Lower leg skin (tissue), 4 donors: ENCODE measurements at places on chromosomes 11 and 22.

DNA sequence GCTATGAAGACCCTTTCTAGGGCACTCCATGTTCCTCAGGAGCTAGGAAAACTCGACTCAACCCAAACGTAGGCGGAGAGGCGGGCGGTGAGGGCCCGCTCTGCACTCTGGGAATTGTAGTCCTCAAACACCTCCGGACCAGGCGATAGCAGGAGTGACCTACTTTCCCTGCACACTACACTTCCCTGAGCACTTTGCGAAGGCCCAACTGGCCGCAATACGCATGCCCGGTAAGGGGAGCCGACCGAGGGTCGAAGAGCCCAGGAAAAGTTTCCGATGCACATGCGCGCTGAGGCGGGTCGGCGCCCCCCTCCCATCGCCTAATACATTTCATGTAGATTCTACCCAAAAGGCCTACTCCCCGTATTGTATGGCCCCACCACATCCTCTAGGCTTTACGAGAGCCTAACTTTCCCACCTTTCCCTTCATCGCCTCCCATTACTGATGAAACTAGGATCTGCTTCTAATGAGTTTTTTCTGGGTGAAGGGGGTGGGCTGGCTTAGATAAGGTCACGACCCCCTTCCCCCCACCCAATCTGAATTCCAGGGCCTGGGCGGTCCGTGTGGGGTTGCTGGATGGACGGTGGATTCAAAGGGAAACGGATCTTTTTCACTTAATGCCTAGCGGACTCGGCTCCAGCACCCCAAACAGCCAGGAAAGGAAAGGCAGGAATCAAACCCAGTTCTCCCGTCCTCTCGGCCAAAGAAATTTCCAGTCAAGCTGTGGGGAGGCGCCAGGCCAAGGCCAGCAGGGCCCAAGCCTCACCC lies 2.1 kb downstream of the TOB2 start:
- DNase-seq: peak; percentile 93

GRCh38 chr11:114617157-114618124 lies 21.9 kb upstream of the NXPE4 start:
- no peak for DNase-seq

- peak; percentile 92 for DNase-seq
These were observed 647 bp downstream of the SWAP70 start for GRCh38 chr11:9664276-9665171.

- no peak for DNase-seq
These were observed 595.0 kb upstream of the LRRC4C start for GRCh38 chr11:42054351-42054900.

DNA sequence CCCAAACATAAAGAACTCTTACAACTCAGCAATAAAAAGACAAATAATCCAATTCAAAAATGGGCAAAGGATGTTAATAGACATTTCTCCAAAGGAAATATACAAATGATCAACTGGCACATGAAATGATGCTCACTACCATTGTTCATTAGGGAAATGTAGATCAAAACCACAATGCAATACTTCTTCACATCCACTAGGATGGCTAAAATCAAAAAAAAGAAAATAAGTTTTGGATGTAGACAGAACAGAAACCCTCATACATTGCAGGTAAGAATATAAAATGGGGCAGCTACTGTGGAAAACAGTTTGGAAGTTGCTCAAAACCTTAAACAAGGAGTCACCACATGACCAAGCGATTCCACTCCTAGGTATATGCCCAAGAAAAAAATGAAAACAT lies 16.3 kb downstream of the SIK3 start:
- no peak for DNase-seq

DNA sequence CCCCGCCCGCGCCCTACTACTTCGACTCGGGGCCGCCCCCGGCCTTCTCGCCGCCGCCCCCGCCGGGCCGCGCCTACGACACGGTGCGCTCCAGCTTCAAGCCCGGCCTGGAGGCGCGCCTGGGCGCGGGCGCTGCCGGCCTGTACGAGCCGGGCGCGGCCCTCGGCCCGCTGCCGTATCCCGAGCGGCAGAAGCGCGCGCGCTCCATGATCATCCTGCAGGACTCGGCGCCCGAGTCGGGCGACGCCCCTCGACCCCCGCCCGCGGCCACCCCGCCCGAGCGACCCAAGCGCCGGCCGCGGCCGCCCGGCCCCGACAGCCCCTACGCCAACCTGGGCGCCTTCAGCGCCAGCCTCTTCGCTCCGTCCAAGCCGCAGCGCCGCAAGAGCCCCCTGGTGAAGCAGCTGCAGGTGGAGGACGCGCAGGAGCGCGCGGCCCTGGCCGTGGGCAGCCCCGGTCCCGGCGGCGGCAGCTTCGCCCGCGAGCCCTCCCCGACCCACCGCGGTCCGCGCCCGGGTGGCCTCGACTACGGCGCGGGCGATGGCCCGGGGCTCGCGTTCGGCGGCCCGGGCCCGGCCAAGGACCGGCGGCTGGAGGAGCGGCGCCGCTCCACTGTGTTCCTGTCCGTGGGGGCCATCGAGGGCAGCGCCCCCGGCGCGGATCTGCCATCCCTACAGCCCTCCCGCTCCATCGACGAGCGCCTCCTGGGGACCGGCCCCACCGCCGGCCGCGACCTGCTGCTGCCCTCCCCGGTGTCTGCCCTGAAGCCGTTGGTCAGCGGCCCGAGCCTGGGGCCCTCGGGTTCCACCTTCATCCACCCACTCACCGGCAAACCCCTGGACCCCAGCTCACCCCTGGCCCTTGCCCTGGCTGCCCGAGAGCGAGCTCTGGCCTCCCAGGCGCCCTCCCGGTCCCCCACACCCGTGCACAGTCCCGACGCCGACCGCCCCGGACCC lies 17.4 kb upstream of the ACR start:
- no peak for DNase-seq

DNA sequence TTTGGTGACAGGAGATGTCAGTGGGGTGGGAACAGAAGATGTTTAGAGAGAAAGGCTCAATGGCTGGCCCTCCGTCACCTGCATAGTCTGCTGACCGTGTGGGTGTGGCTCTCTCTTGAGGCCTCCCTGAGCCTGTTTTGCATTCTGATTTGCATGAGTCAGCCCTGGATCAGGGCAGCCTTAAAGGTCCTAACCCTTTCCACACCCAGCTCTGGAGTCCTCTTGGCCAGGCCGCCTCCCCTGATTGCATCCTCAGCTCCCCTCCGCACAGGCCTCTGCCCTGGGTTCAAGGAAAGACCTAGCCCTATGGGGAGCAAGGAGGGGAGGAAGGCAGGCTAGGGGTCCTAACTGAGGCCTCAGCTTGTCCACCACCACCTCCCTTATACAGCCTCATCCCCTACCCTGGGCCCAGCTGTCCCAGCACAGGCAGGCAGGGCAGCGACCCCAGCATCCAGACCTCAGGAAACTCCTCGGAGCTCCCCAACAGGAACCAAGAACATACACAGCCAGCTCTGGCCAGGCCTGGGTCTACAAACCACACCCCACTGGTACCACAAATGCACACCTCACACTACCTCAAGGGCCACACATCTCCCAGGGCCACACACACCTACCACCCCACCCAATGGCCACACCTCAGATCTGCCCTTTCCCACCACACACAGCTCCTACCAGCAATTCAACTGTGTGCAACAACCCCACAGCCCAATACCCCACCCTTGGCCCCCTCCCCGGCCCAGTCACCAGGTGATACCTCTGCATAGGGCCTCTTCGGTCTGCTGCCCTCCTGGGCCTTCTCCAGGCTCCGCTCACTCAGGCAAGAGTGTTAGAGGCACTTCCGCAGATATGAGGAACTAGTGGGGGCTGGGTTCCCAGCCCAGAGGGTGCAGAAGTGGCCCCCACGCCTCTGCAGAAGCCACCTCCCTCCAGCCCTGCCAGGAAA lies 13.7 kb downstream of the ARAP1 start:
- no peak for DNase-seq

DNA sequence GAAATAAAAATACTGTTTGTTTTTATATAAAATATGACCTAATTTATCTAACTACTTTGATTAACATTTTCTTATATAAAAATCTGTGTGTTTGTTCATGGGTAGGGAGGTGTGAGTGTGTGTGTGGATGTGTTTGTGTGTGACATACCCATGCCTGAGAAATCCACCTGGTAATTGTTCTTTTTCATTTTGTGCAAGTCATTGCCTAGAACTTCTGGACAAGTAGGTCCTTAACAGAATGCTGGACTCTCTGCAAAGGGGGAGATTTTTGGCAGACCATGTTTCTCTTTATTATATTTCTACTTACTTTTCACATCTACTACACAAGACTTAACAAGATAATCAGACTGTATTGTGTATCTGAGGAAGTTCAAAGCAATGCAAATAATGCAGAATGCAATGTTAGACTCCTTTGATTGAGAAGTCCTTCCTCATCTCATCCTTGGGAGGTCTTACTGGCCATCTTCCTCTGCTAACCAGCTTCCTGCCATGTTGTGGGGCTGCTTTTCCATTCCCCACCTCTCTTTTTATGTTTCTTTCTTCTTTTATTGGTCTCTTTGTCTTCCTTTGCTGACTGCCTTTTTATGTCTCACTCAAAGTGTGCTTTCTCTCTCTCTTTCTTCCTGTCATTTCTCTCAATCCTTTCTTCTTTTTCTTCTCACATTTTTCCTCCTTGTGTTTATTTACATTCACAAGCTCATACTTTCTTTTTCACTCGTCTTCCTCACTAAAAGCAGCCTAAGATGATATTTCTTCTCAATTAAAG lies 1017.0 kb upstream of the CNTN5 start:
- DNase-seq: no peak

DNA sequence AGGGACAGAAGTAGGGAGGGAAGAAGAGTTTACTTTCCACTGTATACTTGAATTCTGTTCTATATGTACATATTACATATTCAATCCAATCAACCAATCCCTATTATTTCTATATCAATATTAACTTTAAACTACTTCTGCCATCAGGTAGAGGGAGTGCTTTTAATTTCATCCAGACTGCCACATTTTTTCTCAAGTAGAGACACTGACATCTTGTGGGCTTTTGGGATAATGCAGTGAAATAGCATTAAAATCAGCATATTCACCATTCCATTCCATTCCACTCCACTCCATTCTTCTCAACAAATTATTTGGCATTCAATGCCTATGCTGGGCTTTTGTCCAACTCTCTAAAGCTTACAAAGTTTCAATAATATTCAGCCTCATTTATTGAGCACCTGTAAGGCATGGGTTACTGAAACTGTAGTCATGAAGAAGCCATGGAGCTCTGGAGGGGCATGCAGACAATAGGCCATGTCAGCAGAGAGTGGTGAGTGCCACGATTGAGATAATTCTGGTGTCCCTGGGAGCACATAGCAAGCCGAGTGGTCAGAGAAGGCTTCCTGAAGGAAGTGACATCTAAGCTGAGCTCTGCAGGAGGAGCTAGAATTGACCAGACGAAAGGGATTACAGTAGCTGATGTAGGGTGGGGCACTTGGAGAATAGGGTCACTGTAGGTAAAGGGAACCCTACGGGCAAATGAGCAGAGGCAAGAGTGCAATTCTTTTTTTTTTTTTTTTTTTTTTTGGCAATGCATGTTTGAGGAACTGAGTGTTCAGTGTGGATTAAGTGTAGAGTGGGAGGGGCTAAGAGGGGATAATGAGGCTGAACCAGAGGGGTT lies 12.8 kb upstream of the CLPB start:
- DNase-seq: no peak

DNA sequence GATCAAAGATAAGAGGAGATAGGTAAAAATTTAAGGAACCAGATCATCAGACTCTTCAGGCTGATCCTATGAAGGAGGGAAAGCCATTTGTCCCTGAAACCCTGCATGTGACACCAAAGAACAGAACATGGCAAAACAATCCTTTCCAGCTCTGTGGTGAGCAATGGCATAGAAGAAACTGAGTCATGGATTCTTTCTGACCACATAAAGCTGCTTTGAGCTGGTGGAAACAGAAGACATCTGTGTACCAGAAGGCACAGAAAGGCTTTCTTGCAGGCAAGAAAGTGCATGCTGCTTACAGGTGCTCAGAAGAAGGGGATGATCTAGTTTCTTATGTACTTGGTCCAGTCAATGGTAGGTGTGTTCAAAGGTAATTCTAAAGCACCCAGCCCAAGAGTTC lies 45.0 kb upstream of the APOA1 start:
- DNase-seq: no peak

- no peak for DNase-seq
These were observed 21.7 kb downstream of the SLC43A1 start for GRCh38 chr11:57493507-57494503.

DNA sequence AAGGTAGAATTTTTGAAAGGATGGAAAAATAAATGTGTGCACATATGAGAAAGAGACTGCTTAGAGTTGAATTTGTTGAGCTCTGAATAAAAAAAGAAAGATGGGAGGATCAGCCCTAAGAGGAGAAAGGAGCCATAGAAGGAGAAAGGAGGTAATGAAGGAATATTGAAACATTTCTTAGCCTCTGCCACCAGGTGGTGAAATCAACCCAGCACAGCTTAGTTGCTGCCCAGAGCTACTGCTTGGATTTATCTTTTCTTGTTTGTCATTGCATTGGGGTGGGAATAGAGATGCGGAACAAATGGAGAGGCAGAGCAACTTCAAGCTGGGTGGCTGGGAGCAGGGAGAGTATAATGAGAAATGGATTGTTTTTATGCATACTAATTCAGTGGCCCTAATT lies 80.4 kb downstream of the SERGEF start:
- DNase-seq: no peak

GRCh38 chr22:49307870-49308269 lies 519.8 kb downstream of the BRD1 start:
- peak; percentile 82 for DNase-seq

GRCh38 chr11:57815877-57816276 lies 54.3 kb downstream of the CTNND1 start:
- no peak for DNase-seq
